ENCODE measurements at places on chromosomes 2 and 18.

GRCh38 chr2:161308178-161308955 is at the start of gene PSMD14:
Gene PSMD14, plus strand, starts transcription at chr2:161308425. Its CDS starts 10,401 bp downstream, at chr2:161318826.
- DNase-seq, result peak; percentile 90

DNA sequence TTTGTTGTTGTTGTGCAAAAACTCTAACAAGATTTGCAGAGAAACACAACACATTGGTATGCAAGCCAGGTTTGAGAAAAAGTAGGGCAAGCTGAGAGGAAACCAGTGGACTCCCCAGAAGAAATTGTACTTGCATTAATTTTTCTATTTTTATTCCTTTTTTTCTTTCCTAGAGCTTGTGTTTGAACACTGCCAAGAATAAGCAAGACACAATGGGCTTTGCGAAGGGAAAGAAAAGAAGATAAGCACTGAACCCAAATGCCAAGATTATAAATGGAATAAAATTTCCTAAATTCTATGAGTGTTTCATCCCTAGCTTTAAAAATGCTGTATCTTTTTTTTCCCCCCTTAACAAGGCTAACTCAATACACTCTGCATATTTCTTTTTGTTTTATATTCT is 17.0 kb upstream of the CYTIP start:
- no peak for DNase-seq

- peak; percentile 50 for DNase-seq
Measured at GRCh38 chr2:106124905-106125549, 69.1 kb downstream of the UXS1 start.

DNA sequence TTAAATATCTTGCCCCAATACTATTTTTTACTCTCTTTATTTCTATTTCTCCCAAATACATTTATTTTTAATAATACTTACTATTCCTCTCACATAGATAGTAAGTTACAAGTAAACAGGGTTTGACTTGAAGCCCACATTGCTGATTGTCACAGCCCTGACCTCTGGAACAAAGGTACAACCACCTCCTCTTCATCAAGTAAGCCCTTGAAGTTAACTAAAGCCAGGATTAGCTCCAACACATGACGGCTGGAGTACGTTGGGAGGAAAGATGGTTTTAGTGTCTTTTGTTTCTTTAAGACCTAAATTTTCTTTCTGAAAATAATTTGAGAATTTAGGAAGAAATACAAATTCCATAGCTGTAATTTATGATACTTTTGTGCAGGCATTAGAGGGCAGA is 949 bp downstream of the MYOM1 start:
- no peak for DNase-seq

DNA sequence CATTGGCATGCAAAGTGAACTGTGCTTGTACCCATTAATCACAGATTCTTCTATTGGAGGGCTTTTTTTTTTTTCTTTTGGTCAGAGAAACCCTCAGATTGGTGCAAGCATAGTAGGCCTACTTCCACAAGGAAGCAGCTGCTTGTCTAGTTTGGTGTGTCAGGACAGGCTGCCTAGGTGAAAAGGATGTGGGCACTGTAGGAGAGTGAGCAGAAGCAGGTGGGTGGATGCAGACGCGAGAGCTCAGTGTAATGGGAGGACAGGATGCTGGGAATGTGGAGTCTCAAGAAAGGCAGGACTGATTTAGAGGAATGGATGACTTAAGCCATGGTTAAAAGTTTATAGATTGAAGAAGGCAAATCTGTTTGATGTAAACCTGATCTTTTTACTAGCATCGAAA is 3.1 kb downstream of the ELP2 start:
- no peak for DNase-seq

Measured in Caki2 (cell line).